ENCODE measurements at places on chromosomes 1 and 21. TPM values are rescaled to one million over a fixed set of nuclear protein-coding genes. Genes with fewer than 3 reads are reported as not detected.

The WDR64 gene
- not detected for total RNA-seq

The CD164L2 gene
- 1.7 TPM for total RNA-seq

The TEX38 gene
- total RNA-seq = not detected

The NUF2 gene
- 0.33 TPM for total RNA-seq

The SLAMF6 gene
- total RNA-seq = not detected

The EPS8L3 gene
- not detected for total RNA-seq

The FAM72C gene
- not detected for total RNA-seq

The HAO2 gene
- not detected for total RNA-seq

The UBXN10 gene
- total RNA-seq = 0.08 TPM

The CHRM3 gene
- 43.7 TPM for total RNA-seq

The NUP210L gene
- total RNA-seq = not detected

The XKR8 gene
- 4.3 TPM for total RNA-seq

The ERG gene
- not detected for total RNA-seq

The SDC3 gene
- 63.2 TPM for total RNA-seq

The ZBTB37 gene
- total RNA-seq = 5.5 TPM

The GABRD gene
- total RNA-seq = not detected

The CCDC185 gene
- total RNA-seq = not detected

All from mammary epithelial cell (primary cell).